Activated T-cell treated with anti-CD3 and anti-CD28 coated beads for 4 hours (primary cell): ENCODE measurements at places on chromosomes 11 and 22.

DNA sequence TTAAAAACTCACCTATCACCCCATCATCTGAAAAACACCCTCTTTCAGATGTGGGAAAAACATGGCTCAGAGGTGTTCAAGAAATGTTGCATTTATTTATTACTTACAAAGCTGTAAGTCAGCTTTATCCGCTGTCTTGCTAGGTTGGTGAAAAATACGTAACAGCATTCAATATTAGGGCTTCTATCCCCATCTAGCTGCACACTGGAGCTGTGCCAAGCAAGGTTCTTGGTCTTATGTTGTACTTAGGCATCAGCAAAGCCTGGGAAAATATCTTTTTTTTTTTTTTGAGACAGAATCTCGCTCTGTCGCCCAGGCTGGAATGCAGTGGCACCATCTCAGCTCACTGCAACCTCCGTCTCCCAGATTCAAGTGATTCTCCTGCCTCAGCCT, 7.5 kb downstream of the SERPING1 start:
- no peak for DNase-seq

DNA sequence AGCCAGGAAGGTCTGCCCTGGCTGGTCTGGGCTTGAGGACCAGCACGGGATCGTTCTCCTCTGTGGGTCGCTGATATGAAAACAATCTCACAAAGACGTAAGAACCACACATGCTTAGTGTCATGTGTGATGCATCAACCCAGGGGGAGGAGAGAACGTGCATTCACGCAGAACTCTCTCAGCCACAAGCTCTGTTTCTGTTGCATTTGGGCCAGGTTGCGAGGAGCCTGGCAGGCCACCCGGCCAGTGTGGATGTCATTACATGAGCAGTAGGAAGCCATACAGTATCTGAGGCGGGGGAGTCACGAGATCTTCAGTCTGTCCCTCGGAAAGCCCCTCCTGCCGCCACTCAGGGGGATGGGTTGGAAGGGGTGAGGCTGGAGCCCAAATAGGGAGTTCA, 53.1 kb upstream of the KCNQ1OT1 start:
- DNase-seq = no peak

- DNase-seq = no peak
These were observed 32.1 kb downstream of the APOL5 start for GRCh38 chr22:35749808-35750207.

DNA sequence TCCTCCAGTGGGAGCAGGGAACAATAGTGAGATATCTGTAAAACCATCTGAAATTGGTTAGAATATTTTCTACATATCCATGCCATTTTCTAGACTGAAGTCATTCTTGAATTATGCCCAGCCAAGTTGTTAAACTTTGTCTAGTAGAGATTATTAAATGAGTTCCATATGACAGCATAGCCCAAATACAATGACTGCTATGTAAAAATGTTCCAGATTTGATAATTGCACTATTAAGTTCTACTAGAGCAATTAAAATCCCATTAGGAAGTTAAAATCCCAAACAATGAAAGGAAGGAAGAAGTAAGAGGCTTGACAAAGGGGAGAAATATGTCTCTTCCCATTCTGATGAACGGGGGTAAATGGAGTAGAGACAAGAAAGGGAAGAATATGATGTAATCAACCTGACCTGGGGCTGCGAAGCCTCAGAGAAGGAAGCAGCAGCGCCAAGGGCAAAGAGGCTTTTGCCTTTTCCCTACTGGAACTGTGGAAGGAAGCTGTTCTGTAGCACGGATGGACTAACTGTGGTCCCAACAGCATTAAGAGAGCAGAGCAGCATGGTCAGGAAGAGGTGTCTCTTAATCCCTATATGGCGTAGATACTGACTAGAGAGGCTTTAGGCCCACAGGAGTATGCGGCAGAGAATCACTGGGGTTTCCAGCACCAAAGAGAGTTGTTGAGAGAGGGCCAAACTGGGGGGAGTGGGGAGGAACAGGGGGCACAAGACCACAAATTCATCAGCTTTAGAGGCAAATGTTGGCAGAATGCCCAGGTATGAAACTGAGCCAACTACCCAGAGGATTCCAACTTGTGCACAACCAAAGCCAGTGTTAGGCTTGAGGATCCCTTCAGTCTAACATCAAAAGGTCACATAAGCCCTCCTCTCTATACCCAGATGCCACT, 26.7 kb downstream of the RRP8 start:
- DNase-seq = no peak

DNA sequence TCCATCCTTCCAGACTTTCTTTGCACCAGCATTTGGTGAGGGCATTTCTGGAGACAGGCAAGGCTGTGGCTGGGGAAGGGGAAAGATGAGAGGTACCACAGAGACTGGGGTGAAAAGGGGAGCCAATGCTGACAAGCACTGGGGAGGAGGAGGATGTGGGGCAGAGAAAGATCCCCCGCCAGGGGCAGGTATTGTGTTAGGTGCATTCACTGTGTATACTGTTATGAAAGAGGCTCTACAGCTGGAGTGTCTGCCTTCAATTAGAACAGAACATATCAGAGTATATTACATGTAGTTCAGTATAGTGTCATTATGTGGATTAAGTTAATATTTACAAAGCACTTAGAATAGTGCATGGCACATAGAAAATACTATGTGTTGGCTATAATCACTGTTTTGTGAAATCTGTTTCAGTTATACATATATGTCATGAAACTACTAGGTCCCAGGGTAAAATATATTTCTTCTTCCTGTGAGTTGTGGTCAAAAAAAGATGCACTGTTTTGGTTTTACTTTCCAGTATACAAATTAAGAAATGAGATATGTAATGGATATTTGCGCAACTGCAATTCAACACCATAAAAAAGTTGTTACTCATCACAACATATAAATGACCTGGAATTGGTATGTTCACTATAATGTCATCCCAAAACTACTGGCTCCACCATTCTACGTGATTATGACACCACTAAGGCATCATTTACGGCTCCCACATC, 8.4 kb downstream of the MSANTD2 start:
- no peak for DNase-seq

DNA sequence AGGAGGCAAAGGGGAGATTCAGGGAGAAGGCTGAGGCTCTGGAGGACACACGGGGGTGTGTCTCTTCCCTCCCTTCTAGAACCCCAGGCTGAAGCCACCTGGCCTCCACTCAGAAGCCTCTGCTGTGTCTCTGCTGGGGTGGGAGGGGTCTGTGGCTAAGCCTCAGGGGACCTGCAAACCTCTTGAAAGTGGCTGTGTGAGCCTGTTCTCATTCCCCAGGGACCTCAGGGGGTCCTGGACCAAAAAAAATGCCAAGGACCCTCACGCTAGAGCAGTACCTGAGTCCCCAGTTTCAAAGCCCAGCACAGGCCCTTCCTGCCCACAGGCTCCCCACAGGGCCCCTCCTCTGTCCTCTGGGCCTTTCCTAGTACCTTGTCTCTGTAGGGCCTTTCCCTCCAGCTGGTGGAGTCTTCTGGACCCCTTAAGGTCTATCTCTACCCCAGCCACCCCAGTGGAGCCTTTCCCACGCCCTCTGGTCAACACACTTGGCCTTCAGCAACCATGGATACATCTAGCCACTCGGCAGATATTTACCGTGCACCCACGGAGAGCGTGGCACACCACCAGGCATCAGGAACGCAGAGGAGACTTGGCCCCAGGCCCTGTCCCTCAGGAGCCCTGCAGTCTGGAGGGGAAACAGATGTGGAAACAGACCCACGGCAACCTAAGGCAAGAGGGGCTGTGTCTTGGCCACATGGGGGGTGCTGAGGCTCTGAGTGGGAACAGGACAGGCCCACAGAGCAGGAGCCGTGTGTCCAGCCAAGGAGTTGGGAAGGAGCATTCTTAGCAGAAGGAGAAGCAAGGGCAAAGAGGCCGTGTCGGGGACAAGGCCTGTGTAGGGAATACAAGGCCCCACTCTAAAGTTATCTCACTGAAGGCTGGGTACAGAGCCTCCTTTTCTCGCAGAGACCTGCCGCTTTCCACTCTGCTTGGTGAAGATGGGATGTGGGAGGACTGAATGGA, 18.5 kb downstream of the PLA2G6 start:
- DNase-seq = no peak

DNA sequence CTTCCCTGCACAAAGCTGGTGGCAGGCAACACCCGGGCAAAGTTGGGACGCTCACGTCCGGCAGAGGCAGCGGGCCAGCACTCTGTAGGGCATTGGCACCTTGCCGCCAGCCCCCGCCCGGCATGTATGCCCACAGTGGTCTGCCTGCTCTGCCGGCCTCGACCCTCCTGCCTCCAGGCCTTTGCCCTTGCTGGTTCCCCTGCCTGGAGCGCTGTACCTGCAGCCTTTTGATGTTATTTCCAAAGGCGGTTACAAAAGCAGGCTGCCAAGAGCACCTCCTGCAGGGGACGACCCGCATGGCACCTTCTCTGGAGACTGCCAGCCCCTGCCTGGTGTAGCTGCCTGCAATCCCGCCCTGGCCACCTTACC, 56.5 kb upstream of the SHISAL1 start:
- no peak for DNase-seq

GRCh38 chr11:70097783-70098563, 19.9 kb downstream of the ANO1 start:
- DNase-seq = no peak

GRCh38 chr11:12270215-12270797, 107.1 kb upstream of the PARVA start:
- no peak for DNase-seq

DNA sequence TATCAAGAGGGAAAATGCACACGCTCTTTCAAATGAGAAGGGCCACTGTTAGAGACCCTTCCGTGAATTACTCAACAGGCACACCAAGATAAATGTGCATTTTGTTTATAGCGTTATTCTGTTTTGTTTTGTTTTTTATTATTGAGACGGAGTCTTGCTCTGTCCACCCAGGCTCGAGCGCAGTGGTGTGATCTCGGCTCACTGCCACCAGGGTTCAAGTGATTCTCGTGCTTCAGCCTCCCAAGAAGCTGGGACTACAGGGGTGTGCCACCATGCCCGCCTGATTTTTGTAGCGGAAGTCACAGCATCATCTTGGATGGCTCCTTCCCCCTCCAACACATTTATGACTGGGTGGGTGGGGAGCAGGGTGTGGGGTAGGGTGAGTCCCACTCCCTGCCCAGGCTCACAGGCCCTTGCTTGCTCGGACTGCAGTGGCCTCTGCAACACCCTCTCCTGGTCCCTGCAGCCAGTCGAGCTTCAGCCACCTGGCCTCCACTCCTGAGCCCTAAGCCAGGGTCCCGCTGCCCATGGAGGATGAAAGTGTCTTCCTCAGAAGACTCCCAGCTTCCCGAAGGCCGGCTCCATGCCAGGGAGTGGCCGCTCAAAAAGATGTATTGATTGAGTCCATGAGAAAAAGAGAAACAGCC, 68.0 kb downstream of the RTL6 start:
- no peak for DNase-seq

DNA sequence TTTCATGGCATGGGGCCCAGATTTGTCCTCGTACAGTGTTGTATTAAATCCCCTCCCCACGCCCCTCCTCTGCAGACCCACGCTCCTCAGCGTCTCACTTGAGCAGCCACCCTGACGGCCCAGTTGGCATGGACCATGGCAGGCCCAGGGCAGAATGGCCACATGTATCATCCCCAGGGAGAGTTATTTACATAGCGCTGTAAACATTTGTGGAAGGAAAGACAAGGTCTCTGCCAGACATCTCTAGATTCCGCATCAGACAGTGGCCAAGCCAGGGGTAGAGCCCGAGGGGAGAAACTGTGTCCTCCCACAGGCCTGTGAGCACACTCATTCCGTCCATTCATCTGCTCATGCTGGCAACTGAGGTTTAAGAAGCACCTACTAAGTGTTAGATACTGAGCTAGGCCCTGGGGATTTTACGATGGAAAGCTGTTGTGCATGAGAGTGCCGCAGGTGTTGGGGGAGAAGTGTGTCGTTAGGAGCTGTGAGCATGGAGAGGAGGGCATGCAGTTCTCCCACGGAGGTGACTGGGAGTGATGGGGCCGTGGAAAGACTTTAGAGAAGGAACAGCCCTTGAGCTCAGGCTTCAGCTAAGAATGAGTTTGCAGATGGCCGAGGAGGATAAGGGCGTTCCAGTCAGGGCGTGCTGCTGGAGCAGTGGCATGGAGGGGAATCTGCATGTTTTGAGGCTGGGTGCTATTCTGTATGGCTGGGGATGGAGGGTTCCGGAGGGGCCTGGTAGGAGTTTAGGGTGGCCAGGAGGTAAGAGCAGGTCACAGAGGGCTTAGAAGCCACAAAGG, 94.9 kb downstream of the GRIK4 start:
- no peak for DNase-seq

GRCh38 chr11:9722023-9722422, 58.1 kb downstream of the SWAP70 start:
- DNase-seq = no peak

DNA sequence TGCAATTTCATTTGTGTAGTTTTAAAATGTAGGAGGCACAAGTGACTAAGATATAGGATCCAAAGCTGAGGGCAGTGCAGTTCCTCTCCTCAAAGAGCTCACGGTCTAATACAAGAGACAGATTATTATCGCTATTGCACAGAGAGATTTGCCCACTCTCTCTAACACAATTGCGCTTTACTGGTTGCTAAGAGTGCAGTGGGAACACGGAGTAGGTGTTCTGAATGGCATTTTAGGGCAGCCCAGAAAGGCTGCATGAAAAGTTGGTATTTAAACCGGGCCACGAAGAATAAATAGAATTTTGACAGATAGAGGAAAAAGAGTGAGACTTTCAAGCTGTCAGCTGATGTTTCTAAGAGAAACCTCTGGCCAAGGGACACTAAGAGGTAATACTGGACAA, 79.5 kb downstream of the BLID start:
- DNase-seq = no peak

GRCh38 chr11:67409781-67410368, 5.6 kb upstream of the CARNS1 start:
- no peak for DNase-seq

GRCh38 chr22:17540481-17540880, 22.8 kb upstream of the SLC25A18 start:
- no peak for DNase-seq

DNA sequence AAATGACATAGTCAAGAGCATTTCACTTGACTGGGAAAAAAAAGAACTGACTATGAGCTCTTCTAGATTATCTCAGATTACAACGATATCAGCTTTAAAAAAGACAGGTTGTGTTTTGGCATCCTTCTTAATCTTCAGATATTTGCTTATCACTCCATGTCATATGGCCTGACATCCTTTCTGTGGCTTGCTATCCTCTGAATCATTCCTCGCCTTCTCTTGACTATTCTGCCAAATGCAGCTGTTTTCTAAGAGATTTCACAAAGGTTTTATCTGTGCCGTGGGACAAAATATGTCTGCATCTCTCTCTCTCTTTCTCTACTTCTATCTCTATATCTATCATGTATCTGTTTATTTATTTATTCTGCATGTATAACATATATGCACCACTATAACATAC, 746.1 kb downstream of the CNTN5 start:
- DNase-seq = no peak

DNA sequence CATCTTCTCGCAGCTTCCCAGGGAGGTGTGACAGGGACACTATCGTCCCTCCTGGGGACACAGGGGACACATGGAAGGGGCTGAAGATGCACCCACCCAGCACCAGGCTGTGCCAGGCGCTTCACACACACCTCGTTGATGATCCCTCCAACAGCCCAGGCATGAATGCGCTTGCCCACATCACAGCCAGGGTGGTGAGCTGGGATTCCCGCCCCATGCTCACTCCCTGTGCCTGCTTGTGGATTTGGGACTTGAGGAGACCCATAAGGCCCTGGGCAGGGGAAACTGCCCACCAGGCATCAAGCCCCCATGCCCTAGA, 57.8 kb downstream of the OTOG start:
- no peak for DNase-seq
